ENCODE measurements at places on chromosomes 5 and 9.

DNA sequence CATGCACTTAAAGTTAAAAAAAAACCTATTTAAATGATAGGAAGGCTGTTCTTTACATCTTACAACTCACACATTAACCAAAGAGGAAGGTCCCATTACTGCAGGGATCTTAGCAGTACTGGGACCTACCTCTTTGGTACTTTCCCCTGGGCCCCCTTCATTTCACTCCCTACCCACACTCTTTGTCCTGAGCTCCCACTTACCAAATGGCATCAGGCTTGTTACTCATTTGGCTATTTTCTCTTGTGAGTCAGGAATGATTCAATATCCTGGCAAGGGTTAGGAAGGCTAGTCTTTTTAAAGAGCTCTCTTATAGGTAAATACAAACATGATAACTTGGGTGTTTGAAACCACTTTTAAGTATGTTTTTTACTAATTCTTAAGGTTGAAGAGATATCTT is 117.4 kb upstream of the ELL2 start:
- H3K4me3 ChIP-seq = no peak overlapping the region
- H3K36me3 ChIP-seq = no peaks in the 10 kb centered on the region
- H3K27ac ChIP-seq = no peak overlapping the region
- no peaks in the 10 kb centered on the region for H3K4me1 ChIP-seq
- DNase-seq = no peak
- H3K27me3 ChIP-seq = no peaks in the 10 kb centered on the region

GRCh38 chr9:114098021-114098935 is 814 bp downstream of the KIF12 start:
- H3K27ac ChIP-seq = no peak overlapping the region
- H3K27me3 ChIP-seq = peaks cover 21% of the 10 kb centered on the region
- DNase-seq = no peak
- H3K4me1 ChIP-seq = no peaks in the 10 kb centered on the region
- H3K36me3 ChIP-seq = no peaks in the 10 kb centered on the region

GRCh38 chr9:129968690-129969485 is 74.1 kb downstream of the FNBP1 start:
- peaks cover 78% of the 10 kb centered on the region for H3K36me3 ChIP-seq
- peaks cover 7% of the 10 kb centered on the region for H3K4me1 ChIP-seq
- no peaks in the 10 kb centered on the region for H3K27me3 ChIP-seq
- H3K27ac ChIP-seq = no peak overlapping the region

DNA sequence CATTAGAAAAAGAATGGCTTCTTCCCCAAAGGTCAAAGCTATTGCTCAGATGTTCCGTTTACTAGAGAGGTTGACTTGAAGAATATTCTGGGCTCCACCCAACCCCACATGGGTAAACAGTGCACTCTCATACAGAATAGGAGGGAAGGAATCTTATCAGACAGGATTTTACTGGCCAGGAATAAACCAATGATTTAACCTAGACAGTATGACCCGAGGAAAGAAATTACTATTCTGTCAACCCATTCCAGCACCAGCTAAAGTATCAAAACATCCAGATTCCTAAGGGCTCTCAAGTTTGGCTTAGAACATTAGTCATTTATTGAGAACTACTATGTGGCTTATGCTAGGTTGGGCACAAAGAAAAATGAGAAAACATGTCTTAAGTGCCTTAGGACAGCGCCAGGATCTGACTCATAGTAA is 493.6 kb upstream of the KLF4 start:
- no peaks in the 10 kb centered on the region for H3K27me3 ChIP-seq
- H3K4me3 ChIP-seq = no peak overlapping the region
- no peak overlapping the region for H3K27ac ChIP-seq
- DNase-seq = no peak
- H3K36me3 ChIP-seq = no peaks in the 10 kb centered on the region

DNA sequence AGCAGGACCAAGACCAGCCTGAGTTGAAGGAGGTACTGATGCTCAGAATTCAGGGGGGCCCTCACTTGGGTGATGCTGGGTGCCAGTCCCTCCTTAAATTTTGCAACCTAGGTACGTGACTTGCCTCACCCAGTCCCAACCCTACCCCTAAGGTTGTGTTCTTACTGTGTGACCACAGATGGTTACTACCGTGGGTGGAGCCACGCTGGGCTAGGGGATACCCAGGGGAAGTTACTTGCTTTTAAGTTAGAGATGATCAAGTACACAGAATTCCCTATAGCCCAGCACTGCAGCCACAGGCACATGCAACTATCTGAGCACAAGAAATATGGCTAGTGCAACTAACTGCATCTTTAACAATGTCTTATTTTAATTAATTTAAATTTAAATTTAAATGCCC is 32.9 kb downstream of the NXNL2 start:
- no peaks in the 10 kb centered on the region for H3K4me1 ChIP-seq
- no peaks in the 10 kb centered on the region for H3K27me3 ChIP-seq
- no peak overlapping the region for H3K27ac ChIP-seq
- H3K4me3 ChIP-seq = no peak overlapping the region
- no peaks in the 10 kb centered on the region for H3K36me3 ChIP-seq
- no peak for DNase-seq

DNA sequence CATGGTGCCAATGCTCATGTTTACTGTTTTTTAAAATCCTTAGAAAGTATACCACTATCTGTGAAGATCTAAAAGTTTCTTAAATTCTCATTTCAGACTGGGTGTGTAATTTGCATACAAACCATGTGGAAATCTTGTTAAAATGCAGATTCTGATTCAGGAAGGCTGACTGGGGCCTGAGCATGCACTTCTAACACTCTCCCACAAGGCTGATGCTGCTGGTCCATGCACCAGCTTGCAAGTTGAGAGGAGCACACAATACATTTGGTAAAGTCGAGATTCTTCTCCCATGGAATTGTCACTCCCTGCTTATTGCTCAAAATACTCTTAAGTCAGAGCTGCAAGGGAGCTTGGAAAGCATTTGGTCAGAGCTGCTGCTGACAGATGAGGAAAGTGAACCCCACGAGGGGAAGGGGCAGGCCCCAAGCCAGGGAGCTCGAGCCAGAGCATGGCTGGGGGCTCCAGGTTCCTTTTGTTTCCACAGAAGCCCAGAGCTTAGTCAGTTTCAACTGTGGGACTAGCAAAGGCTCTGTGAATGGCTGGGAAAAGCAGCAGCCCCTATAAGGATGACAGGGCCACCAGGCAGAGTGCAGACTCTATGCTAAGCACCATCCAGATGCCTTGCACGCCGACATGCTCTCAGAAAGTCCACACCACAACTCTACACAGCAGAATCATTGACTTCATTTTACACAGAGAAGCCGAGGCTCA is 93.5 kb upstream of the HAND1 start:
- H3K36me3 ChIP-seq = no peaks in the 10 kb centered on the region
- no peak overlapping the region for H3K4me3 ChIP-seq
- H3K4me1 ChIP-seq = no peaks in the 10 kb centered on the region
- H3K27ac ChIP-seq = no peak overlapping the region

- no peak for DNase-seq
- H3K36me3 ChIP-seq = no peaks in the 10 kb centered on the region
- no peak overlapping the region for H3K4me3 ChIP-seq
- H3K4me1 ChIP-seq = no peaks in the 10 kb centered on the region
- no peaks in the 10 kb centered on the region for H3K27me3 ChIP-seq
These were observed 42.7 kb upstream of the NUDT12 start for GRCh38 chr5:103605277-103605676.

DNA sequence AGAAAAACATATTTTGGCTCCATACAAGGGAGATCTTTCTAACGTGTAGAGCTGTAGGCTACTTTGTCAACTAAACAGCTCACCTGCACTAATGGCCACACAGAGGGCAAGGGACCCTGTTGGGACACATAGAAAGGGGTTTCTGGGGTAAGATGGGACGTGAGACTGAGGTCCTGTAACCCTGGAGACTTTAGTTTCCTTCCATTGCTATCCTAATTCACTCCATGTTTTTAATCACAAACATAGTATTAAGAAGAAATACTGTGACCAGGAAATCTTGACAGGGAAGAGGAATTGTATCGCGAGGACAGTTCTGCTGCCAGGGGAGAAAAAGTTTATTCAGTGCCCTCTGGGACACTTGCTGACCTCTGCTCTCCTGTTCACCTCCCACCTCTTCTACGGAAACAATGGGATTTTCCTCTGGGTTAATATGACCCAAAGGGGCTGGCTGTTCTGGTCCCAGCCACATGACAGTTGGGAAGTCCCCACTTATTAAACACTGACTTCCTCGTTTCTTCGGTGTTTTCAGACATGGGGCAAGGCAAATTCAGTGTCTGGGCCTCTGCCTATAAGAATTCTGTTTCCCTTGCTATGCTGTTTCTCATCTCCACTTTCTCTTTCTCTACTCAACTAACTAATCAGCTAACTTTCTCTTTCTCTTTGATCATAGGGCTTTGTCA is 106.9 kb upstream of the SEMA6A start:
- H3K4me3 ChIP-seq = no peak overlapping the region
- no peaks in the 10 kb centered on the region for H3K4me1 ChIP-seq
- DNase-seq = no peak
- peak overlapping the region; percentile 34 for H3K27ac ChIP-seq
- no peaks in the 10 kb centered on the region for H3K27me3 ChIP-seq
- no peaks in the 10 kb centered on the region for H3K36me3 ChIP-seq

GRCh38 chr5:113203916-113204315 is 227.3 kb downstream of the DCP2 start:
- H3K27me3 ChIP-seq = no peaks in the 10 kb centered on the region
- no peak overlapping the region for H3K27ac ChIP-seq
- H3K36me3 ChIP-seq = no peaks in the 10 kb centered on the region
- no peak for DNase-seq

GRCh38 chr9:1951446-1951845 is 63.7 kb upstream of the SMARCA2 start:
- DNase-seq = no peak
- H3K27ac ChIP-seq = no peak overlapping the region
- no peak overlapping the region for H3K4me3 ChIP-seq
- no peaks in the 10 kb centered on the region for H3K36me3 ChIP-seq
- no peaks in the 10 kb centered on the region for H3K27me3 ChIP-seq

GRCh38 chr5:160054831-160055230 is 45.9 kb downstream of the TTC1 start:
- no peaks in the 10 kb centered on the region for H3K27me3 ChIP-seq
- no peak overlapping the region for H3K4me3 ChIP-seq
- DNase-seq = no peak
- H3K27ac ChIP-seq = no peak overlapping the region
- H3K36me3 ChIP-seq = peaks cover 100% of the 10 kb centered on the region
- H3K4me1 ChIP-seq = no peaks in the 10 kb centered on the region

DNA sequence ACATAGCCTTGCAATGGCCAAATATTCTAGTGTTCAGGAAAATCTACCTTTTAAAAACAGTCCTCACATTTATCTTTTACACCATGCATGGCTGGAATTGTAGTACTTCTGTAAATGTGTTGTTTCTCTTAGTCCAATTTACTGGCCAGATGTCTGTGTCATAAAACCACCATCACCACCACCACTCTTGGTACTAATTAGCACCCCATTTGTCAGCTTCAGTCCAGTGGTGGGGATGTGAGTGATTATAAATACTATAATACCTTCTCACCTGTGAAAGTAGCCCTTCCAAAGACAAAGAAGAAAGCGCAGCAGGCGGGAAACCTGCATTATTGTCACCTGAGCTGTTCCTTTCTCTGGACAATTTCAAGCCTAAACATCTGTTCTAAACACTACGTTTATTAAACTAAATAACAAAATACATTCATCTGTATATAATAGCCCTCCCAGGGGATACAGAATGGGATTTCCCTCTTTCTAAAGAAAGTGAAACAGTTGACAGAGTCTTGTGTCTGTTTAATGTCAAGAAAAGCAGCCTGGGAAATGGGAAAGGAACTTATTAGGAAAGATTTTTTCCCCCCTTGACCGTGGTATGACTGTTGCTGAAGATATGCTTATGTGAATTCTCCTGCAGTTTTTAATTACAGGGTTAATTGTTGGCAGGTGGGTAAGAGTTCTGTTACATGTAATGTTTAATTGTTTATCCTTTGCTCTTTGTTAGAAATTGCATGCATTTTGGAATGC is 144.5 kb upstream of the NUDT12 start:
- DNase-seq = no peak
- no peak overlapping the region for H3K27ac ChIP-seq
- H3K4me1 ChIP-seq = no peaks in the 10 kb centered on the region
- H3K36me3 ChIP-seq = no peaks in the 10 kb centered on the region
- no peak overlapping the region for H3K4me3 ChIP-seq

DNA sequence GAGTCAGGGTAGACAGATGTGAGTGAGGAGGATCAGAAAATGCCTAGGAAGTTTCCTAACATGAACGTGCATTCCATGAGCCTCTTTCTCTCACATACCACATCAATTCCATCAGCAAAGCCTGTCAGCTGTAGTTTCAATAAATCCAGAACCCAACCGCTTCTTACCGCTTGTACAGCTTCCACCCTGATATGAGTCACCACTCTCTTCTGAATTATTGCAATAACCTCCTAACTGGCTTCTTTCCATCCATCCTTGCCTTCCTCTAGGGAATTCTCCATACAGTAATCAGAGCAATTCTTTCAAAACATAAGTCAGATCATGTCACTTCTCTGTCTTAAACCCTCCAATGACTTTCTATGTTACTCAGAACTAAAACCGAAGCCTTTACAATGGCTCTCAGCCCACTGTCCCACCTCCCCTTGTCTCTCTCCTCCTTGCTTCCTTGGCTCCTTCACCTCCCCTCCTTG is 8.1 kb upstream of the RAD23B start:
- DNase-seq = no peak
- no peak overlapping the region for H3K27ac ChIP-seq

GRCh38 chr9:136655536-136656182 is 7.1 kb upstream of the EGFL7 start:
- H3K4me1 ChIP-seq = peaks cover 37% of the 10 kb centered on the region
- peak; percentile 74 for DNase-seq
- no peaks in the 10 kb centered on the region for H3K27me3 ChIP-seq
- H3K4me3 ChIP-seq = no peak overlapping the region
- peak overlapping the region; percentile 66 for H3K27ac ChIP-seq
